ENCODE measurements at places on chromosomes 4 and X.

GRCh38 chr4:144366425-144366824 is 225.9 kb upstream of the GYPA start:
- no peak for DNase-seq

GRCh38 chrX:6432226-6432625 is 102.7 kb downstream of the VCX3A start:
- no peak for DNase-seq

DNA sequence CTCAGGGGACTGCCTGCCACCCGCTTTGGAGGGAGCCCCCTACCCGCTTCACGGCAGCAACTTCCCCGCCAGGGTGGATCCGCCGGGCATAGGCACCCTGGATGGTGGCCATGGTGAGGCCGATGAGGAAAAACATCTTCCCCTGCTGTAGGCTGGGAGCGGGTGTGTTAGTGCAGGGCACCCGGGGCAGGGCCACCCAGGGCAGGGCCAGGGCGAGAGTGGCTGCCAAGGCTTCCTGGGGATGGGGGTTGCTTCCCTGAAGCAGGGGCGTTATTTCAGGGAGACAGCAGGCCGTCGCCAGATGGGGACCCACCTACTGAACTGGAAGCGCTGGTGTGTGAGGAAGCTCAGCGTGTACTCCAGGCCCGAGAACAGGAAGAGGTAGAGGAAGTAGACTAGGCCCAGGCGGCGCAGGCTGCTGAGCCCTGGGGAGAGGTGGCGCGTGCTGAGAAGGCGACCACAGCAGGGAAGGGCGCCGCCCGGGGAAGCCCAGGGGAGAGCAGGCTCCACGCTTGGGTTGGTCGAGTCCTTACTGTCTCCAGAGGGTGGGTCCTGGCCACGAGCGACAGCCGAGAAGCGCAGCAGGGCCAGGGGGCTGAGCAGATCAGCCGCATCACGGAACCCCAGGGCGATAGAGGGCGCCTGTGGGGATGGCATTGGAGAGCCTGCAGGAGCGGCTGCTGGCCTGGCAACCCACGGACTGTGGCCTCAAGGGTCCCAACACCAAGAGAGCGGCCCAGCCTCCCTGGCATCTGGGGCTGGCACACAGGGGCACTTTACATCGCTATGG is 31.5 kb downstream of the NOP14 start:
- peak; percentile 31 for DNase-seq

- DNase-seq, result no peak
Measured at GRCh38 chr4:2694691-2695090, 61.4 kb downstream of the TNIP2 start.

- no peak for DNase-seq
Measured at GRCh38 chr4:41750626-41751448, 2.3 kb upstream of the PHOX2B start.

DNA sequence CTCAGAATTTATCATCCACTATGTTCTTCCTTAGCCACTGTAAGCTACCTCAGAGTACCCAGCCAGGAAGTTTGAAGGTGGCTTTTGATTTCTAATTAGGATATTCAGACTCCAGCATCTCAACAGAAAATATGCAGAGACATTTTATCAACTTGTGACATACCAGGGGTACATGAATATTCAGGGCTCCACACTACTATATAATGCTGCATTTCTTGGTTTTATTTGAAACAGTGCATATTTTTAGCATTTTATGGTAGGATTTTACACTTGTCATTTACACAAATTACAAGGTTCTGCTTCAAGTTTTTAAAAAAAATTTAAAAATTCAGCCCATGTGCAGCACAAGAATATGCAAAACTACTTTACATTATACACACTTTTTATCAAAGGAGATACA is 124.7 kb downstream of the UBE2K start:
- no peak for DNase-seq

DNA sequence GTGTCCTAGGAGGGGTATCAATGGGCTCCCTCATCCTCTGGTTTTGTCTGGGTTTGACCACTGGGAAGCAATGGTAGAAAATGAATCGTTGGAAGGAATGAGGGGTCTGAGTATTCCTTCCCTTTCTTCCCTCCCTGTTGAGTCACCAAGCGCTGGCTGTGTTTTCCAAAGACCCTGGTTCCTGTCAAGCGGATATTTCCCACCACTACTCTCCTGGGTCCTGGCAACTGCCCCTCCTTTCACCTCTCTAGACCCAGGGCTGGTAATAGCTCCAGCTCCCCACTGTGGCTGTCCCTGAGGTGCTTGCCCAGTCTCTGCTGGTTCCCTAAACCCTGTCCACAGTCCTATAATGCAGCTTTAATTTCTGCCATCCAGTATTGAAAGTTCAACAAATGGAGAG is 22.2 kb downstream of the SMIM43 start:
- DNase-seq, result no peak

DNA sequence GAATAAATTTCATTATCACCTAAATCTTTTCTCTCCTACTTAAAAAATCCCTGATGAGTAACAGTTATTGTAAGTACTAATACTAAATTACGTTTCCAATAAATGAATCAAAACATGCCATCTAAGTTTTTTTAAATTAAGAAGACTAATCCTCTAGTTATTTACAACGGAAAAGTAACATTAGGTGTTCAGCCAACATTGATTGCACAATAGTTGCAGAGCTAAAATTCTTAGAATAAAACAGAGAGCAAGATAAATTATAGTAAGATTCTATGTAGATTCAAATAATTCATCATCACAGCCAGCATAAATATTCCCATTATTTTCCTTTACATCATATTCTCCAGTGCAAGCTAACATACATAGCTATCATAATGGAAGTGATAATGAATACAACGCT is 139.2 kb downstream of the HDX start:
- no peak for DNase-seq

DNA sequence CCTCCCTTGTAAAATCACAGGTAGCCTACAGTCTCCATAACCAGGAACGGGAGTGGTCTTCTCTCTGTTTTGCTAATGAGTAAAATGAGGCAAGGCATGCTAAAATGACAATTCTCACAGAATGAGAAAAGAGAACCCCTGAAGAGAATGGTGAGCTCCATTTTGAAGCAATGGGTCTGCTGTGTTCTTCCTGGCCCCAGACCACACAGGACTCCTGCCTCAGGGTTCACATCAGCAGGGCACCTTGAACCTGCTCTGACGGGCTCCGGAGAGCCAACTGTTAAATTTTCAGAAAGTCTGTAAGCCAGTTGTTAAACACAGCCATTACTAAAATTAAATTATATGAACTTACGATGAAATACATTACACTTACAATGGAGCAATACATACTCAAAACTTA is 32.1 kb upstream of the RBM47 start:
- DNase-seq, result no peak

DNA sequence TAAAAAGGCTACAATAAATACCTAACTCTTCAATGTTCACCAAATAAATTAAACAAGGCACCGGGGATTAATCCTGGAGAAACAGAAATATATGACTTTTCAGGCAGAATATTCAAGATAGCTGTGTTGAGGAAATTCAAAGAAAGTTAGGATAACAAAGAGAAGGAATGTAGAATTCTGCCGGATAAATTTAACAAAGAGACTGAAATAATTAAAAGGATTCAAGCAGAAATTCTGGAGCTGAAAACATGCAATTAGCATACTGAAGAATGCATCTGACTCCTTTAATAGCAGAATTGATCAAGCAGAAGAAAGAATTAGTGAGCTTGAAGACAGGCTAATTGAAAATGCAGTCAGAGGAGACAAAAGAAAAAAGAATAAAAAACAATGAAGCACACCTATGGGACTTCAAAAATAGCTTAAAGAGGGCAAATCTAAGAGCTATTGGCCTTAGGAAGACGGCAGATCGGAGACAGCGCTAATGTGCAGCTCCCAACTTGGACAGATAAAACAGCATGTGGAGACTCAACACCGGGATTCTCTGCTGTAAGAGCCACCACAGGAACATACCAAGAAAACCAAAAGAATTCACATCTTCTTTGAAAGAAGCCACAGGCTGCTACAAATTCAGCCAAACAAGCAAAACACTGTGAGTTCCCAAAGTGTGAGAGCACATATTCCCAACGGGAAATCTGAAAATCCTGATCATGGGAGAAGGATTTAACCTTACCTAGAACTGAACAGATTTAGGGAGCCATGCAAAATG is 1290.9 kb downstream of the PCDH18 start:
- no peak for DNase-seq
